ENCODE measurements at places on chromosomes 12 and 14.
A peak's percentile ranks its signal among the peaks of the same experiment; 100 is the strongest.

DNA sequence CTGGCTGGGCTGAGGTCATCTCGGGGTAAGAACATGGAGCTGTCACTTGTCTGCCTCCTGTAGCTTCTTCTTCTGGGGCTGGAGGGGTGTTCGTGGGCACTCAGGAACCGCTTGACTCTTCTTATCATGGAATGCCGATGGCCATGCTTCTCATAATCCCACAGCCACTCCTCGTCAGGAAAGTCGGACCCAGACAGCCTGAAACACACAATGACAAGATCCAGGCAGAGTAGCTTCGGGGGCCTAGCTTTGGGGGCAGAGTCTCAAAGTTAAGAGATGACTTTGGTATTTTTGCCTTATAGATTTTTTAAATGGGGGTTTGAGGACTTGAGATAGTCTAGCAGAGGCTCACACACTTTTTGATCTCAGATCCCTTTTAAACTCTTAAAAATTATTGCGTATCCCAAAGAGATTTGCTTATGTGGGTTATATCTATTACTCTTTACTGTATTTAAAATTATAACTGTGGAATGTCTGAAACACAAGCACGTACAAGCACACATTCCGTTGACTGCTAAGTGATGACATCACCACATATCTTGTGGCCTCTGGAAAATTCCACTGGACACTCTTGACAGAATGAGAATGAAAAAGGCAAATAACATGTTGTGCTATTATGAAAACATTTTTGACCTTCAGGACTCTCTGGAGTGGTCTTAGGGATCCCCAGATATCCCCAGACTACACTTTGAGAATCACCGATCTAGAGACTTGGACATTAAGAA, 43.3 kb downstream of the BEST3 start:
- DNase-seq: no peak

GRCh38 chr12:98635657-98636323, 8.8 kb downstream of the IKBIP start:
- peak; percentile 77 for DNase-seq

- DNase-seq: no peak
These were observed 4.4 kb downstream of the CYP27B1 start for GRCh38 chr12:57762463-57762862.

GRCh38 chr12:42267413-42268190, 29.6 kb upstream of the YAF2 start:
- no peak for DNase-seq

DNA sequence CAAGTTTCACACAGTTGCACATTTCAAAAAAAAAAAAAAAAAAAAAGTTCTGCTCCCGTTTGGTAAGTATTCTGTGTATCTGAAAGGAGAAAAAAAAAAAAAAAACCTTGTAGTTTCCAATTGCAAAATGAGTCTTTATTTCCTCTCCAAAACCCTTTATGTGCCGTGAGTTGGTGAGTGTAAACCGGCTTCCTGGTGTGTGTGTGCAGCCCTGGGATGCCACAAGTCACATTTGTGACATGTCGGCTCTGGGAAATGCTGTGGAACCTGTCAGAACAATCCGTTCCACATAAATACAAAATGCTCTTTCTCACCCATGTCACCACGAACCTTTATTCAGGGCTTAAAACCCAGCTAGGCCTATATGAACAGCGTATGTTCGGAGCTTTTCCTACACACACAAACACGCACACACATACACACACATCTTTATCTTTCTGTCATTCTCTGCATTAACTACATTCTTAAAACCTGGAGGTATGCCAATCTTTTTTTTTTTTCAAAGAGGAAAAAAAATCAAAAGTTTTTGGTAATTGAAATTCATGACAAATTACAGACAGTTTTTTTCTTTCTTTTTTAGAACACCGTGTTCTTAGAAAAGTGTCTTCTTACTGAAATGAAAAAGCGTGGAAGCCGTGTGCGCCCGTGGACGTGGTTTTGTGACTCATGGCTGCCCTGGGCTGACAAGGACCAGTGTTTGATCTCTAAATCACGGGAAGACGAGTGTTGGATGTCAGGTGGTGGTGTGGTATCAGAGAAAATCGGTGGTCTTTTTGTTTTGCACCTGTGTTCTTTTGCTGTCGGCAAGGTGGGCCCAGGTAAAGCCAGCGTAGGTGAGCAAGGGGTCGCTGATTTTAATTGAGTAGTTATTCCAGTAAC, 612.0 kb downstream of the VRK1 start:
- no peak for DNase-seq

DNA sequence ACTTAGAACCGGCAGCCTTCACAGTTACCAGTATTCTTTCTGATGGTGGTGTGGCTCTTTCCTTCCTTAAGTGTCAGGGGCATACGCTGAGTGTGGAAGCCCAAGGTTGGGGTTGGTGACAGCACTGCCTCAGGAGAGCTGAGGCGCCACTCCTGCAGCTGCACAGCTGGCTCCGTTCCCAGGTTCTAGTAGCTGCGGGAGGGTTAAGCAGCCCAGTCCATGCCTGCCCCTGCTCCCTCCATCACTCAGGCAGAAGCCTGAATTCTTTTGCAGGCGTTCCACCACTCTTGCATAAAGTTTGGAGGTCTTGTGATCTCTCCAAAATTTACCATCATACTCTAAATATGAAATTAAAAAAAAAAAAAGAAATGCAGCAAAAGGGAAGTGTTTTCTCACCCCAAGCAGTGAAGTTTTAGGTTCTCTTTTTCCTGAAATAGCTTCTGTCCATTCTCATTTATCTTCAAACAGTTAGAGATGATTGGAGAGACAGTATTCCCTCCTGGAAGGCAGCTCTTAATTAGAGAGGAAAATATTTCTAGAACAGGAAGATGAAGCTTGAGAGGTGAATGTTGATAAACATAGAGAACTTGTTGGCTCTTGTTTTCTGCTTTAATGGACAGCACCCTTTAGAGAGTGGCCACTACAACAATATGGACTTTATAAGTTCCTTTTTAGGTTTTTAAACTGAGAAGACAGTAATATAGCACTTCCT, 136.1 kb downstream of the FGD4 start:
- peak; percentile 58 for DNase-seq

DNA sequence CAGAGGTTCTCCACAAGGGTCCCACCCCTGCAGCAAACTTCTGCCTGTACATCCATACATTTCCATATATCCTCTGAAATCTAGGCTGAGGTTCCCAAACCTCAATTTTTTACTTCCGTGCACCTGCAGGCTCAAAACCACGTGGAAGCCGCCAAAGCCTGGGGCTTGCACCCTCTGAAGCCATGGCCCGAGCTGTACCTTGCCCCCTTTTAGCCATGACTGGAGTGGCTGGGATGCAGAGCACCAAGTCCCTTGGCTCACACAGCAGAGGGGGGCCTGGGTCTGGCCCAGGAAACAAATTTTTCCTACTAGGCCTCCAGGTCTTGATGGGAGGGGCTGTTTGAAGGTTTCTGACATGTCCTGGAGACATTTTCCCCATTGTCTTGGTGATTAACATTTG, 84.4 kb downstream of the FSCB start:
- DNase-seq: no peak

DNA sequence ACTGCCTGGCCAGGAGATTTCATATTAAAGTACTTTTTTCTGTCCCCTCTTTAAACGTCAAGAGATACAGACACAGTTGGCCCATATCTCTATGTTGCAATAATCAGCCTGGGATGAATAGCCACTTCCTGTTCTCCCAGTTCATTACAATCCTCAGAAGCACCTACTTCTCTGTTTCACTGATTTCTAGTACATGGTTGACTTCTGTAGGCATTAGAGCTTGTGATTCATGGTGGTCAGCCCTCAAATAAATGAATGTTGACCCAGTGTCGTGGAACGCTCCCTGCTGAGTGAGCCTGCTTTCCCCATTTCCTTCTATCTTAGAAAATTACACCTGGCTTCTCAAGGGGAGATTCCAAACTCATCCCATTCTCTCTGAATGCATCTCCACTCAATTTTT, 416.7 kb downstream of the PDZRN4 start:
- no peak for DNase-seq

DNA sequence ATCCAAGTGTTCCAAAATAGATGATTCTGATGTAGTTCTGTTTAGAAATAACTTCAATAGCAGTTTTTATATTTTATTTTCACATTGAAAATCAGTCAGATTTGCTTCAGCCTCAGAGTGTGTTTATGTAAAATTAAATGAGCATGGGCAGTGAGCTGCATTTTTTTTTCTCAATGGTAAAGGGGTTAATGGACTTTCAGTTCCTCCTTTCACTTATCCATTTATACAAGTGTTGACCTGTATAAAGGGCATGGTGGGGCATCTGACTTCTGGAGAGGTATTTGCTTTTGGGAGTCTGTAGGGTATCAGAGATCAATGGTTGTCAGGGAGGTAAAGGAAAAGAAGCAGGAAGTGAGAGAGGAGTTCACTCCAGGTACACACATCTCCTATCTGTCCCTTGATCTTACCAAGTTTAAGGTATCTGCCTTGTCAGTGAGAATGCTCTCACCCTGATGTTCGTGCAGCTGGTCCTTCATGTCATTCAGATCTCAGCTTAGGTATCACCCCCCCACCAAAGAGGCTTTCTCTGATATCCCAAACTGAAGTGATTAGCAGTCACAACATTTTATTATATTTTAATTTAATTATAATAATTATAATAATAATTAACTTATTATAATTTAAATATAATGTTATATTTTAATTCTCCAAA, 181.6 kb upstream of the LMNTD1 start:
- DNase-seq: no peak

DNA sequence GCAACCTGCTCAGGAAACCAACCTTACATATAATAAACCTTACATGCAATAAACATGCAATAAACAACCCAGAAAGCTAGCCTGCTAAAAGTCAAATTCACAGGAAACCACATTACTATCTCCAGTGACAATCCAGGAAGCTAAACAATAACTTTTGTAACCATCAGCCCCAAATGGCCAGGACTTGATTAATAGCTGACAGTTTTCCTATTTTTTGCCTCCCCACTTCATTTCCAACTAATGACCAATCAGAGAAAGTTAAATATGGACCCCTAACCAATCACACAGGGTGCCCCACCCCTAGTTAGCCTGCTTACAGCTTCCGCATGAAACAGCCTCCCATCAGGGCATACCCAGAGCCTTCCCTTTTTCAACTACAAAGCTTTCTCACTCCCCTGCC, 152.2 kb upstream of the LMNTD1 start:
- DNase-seq: no peak

- peak; percentile 6 for DNase-seq
These were observed 36.4 kb downstream of the PPM1H start for GRCh38 chr12:62898526-62898925.

GRCh38 chr14:57811998-57812546, 53.8 kb downstream of the SLC35F4 start:
- DNase-seq: no peak

DNA sequence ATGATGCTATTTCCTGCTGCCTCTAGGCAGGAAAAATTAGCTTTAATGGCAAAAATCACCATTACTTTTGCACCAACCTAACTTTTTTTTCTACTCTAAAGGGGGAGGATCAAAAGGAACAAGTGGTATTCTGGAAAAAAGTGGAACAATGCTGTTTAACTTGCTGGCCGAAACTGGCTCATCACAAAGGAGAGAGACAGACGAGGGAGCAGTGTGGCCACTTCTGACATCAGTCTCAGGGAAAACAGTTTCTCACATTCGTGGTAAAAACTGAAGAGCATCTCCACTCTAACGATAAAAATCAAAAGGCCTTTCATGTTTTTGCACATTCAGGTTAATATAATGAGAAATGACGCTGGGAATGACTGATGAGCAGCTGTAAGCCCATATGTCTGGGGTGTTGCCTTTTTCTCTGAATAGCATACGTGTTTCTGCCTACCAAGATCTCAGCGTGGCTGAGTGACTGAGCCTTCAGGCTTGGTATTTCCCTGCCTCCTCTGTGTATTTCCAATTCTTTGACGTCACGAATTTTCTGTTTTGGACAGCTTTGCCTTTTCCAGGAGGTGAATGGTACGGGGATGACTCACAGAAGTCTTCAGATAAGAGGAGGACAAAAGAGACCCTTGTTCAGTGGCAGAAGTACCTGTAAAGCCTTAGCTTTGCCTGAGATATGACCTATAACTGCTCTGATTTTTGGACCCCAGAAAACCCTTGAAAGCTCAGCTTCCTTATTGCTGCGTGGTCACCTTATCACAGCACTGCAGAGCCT, 358.8 kb downstream of the GLT1D1 start:
- DNase-seq: no peak

- DNase-seq: no peak
These were observed 18.6 kb downstream of the DUSP6 start for GRCh38 chr12:89333564-89334252.

GRCh38 chr12:18908191-18908590, 170.3 kb downstream of the CAPZA3 start:
- no peak for DNase-seq

DNA sequence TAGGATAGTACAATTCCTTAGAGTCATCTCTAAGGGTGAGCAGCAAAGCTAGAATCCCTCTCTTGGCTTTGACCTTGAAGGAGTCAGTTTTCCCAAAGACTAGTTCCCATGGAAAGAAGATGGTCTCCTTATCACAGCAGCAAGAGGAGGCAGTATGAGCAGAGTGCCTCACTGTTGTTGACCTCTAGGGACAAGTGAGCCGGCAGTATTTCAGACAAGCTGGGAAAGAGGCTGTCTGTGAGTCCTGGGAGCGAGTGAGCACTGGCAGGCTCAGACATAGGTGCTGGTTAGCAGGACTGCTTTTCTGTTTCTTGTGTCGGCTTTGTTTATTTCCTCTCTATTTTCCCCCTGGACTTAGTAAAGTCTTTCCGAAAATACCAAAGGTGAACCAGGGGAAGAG, 60.7 kb downstream of the NTF3 start:
- DNase-seq: no peak

GRCh38 chr12:57138526-57139272, 8.7 kb downstream of the LRP1-AS start:
- DNase-seq: no peak

DNA sequence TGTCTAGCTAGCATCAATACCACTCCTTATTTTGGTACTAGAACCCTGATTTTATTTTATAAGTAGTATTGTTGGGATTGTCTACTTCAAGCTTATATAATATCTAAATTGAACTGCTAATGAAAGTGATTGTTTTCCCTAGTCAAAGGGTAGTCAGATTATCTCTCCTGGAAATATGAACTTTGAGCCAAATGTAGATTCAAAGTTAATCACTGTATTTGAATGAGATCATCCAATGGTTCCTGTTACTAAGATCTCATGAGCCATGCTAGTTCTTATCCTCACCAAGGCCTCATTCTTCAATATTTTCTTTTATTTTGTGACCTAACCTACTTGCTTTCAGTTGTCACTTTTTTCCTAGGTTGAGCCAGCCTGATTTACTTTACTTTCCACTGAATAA, 276.7 kb downstream of the RASSF9 start:
- DNase-seq: no peak

GRCh38 chr14:101367421-101368261, 193.7 kb upstream of the DIO3 start:
- no peak for DNase-seq

DNA sequence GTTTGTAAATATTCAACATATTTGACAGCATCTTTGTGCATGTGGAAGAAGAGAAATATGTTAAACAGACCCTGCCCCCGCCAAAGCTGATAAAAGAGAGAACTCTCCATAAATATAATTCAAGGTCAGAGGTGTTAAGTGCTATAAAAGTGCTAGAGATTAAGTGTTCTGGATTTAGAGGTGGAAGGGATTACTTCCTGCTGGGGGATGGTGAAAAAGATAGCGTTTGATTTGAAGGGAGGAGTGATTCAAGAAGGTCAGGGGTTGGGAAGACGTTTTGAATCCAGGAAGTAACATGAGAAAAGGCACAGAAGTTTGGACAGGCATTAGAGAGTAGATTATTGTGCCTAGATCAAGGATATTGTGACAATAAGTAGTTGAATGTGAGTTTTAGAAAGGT, 30.2 kb downstream of the RIC8B start:
- DNase-seq: no peak

- no peak for DNase-seq
These were observed 54.9 kb downstream of the CPNE8 start for GRCh38 chr12:38850461-38850860.

GRCh38 chr14:37406095-37406494, 189.0 kb downstream of the FOXA1 start:
- no peak for DNase-seq
